ENCODE measurements at places on chromosomes 1 and 21. TPM values are rescaled to one million over a fixed set of nuclear protein-coding genes. Genes with fewer than 3 reads are reported as not detected.

PRAMEF20 gene
- total RNA-seq, result not detected

DNA sequence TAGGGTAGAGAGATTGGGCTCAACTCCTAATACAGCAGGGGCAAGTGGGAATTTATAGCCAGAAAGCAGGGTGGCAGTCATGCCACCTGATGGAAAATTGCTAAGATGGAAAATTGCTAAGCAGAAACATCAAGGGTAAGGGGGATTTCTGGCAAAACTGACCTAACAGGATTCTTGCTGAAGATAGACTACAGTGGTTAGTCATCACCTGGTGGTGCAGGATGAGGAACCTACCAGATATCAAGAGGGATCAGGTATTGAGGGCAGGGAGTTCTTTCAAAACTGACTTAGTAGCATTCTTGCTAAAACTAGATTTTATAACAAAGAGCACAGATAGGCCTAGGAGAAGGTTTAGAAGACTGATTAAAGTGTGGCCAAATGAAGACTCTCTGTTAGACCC, 292.9 kb downstream of the PLPP3 start:
- no peak for DNase-seq

CAMK2N1 gene
- 18.2 TPM for total RNA-seq

DISP3 gene
- 0.29 TPM for total RNA-seq

CD1C gene
- total RNA-seq, result not detected

IL10 gene
- total RNA-seq, result not detected

DNA sequence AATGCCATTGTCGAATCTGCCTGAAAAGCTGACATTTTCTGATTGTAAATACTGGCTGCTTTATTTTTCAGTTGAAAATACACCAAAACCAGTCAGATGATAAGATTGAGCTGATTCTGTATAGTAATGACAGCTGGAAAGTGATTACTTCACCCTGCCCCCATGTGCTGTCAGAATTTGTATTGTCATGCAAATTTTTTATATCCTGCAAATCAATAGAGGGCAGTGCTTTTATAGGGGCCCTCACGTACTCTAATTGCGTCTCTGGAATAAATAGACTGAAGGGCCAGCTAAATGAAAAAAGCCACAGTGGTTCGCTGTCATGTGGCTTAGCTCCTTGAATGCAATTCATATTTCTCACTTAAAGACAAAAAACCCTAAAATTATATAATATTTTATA, 208.6 kb downstream of the LHX8 start:
- no peak for DNase-seq

TNFSF18 gene
- not detected for total RNA-seq

DNA sequence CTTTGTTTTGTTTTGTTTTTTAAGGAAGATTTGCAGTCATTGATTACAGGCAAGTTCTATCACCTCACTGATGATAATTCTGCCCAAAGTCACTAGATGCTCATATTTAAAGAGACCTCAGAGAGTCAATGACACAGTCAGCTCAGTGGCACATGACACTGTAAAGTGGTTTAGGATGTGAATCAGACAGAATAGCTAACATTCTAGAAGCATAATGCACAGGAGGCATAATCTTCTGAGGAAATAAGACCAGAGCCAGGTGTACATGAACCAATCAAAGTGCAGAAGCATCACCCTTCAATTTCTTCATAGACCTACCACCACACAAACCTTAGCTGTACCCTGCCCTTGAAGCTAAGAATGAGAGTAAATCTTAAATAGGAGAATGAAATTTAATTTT, 268.5 kb downstream of the BRINP2 start:
- DNase-seq, result no peak

TNFRSF1B gene
- total RNA-seq, result 1.5 TPM

DNA sequence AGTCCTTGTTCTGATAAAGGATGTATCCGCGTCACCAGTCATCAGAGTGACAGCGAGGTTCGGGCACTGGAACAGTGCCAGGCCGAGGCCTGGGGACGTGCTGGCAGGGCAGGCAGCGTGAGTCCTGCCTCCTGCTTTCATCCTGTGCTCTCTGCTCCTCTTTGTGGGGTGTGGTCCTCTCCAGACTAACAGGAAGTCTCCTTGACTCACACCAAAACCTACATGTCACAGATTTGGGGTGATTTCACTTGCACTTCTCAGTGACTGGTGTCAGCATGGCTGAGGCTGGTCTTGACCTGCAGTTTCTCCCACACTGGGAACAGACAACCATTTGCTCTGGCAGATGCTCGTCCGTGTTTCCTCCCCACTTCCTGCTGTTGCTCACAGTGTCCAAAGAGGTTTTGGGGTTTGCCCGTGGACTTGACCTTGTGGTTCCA, 8.8 kb upstream of the NLRP3 start:
- no peak for DNase-seq

SLC35F3 gene
- total RNA-seq, result 2.2 TPM

GRCh38 chr1:51937112-51937511, 53.4 kb downstream of the RAB3B start:
- no peak for DNase-seq

- no peak for DNase-seq
Observed at GRCh38 chr1:38608202-38608864, 251.2 kb downstream of the RRAGC start.

DNA sequence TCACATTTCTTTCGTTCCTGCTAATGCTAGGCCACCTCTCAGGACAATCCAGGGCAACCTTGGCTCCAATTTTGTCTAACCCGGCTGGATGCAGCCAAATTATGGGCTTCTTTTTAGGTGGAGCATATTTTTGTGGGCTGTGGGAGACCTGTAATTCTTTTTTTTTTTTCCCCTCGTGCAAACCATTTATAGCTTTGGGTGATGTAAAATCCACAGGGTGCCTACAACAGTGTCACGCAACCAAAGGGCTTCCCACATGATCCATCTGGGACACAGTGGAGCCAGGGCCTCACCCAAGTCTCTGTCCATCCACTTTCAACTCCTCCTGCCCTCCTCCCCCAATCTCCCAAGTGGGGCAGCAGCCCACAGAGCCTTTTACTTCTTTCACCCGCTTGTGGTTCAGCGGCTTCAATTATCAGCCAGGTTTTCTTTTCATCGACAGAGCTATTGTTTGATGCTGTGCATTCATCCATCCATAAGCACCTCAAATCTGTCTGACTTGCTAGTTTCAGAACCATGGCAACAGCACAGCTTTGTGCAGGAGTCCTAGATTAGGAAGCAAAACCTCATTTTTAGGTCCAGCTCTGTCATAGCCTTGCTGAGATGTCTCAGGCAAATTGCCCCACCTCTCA, 10.0 kb upstream of the OVAAL start:
- DNase-seq, result no peak

GJB4 gene
- total RNA-seq, result 0.87 TPM

AADACL3 gene
- not detected for total RNA-seq

C4BPB gene
- not detected for total RNA-seq

CALML6 gene
- not detected for total RNA-seq

FCMR gene
- 0.65 TPM for total RNA-seq

DNA sequence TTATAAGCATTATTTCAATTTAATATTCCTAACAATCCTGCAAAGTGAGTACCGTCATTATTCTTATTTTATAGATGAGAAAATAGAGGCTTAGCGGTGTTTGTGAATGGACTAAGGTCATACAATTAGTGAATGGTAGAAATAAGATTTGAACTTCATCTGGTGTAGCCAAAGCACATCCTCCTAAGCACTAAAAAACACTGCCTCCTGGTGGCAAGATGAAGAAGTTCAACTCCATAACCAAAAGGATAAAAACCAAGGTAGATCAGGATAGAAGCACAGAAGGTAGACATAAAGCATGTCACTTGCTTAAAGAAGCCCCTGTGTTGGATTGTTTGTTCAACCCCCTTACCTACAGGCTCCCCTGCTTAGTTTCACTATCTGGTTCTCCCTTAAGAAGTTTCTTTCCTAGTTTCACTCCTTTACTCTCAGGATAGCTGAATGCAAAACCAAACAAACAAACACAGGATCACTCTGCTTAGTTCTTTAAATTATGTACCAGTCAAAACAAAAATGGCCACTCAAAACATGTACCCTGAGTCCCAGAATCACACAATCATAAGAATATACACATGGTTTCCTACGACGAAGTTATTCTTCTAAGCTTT, 12.7 kb upstream of the AIM2 start:
- no peak for DNase-seq

KDF1 gene
- total RNA-seq, result 10.0 TPM

DNA sequence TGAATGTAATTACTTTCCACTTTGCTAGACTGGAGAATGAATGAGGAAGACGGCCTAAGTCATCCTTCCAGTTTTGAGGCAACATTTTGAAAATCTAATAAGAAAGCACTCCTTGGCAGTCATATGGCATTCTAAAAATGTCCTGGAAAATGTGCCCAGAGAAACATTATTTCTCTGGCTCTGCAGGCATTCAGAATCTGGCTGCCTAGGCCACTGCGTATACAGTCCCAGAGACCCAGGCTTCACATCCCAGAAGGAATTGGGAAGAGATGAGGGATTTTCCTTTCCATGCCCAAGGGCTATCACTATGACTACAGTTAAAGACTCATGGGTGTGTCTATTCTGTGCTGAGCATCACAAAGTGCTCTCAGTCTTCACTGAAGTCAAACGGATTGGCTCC, 92.9 kb downstream of the BEND5 start:
- DNase-seq, result no peak

CD84 gene
- total RNA-seq, result not detected

DNA sequence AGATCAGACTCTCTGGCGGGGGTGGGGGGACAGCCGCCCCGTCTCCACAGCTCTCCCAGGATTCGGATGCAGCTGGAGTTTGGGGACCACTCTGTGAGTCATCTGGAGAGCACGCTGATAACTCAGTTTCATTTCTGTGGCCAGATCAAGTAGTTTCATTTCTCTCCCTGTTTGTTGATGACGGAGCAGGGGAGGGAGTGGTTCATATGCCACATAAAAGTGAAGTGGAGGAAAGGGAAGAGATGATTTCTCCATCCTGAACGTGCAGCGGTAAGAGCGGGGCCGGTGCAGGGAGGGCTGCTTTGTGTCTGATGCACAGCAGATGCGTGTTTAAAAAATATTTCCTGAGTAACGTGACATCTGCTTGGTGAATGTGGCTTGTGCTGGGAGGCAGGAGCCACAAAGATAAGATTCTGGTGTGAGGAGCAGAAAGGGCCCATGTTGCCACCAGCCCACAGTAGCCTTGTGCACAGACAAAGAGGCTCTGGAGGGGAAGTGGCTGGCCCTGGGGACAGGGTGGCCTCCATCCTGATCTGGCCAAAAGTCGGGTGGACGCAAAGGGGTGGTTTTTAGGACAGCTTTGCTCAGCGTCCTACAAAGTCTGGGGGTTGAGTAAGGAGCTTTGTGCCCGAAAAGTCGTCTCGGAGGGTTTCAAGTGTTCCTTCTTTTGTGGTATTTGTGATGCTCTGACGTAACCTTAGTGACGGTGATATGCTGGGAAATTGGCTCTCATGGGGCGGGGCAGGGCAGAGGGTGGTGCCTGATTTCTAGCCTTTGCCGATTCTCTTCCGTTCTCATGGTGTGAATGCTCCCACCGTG, at the start of gene MX2:
Gene MX2, plus strand, starts transcription at position 242 of the 819 bp plus-strand sequence. CDS start 14,880 bp downstream, outside the sequence.
- DNase-seq, result no peak

DNA sequence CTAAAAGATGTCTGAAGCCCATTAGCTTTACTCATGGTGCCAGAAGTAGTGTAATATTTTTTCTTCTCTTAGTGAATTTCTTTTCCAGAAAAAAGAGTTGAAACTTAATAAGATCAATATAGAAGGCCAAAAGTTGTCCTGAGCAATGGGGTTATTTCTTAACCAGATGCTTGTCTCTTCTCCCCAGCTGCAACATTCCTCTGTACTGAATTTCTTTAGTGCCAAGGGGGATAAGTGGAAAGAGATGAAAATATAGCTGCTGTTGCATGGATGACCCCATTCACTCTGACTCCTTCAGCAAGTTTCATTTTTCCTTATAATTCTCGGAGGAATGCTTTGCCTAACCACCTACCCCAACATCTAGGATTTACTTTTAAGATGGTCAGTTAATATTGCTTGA, 675.0 kb downstream of the USP25 start:
- DNase-seq, result no peak

DNA sequence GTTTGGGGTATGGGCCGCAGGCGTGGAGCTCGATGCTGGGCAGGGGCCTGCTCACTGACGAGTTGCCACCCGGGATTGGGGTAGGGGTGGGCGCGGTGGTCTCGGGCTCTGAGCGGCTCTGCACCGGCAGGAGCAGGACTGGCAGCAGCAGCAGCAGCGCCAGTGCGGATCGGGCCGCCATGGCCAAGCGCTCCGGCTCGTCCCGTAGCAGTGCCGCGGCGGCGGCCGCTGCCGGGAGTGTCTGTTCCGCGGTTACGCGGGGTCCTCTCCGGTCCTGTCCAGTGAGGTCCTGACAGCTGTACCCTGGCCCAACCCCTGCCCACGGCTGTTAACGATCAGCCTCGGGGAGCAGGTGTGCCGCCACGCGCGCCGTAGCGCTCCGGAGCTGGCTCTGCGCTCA, 26.5 kb downstream of the ADARB1 start:
- DNase-seq, result no peak

GRCh38 chr1:42431514-42431913, 24.3 kb downstream of the ZMYND12 start:
- DNase-seq, result no peak

DNA sequence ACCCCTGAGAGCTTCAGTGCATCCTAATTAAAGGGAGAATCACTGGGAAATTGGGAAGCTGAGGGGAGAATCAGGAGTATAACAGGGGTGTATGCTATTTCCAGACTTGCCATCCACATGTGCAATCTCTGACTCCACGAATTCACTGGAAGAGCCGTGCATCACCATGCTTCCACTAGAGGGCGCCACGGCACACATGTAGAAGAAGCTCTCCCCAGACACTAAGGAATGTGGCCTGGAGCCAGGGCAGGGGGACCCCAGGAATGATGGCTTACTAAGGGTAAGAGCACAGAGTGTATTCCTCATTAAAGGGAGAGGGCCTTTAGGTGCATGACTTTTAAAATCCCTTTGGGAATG, 81.5 kb downstream of the ABCA4 start:
- DNase-seq, result no peak

GRCh38 chr1:224743608-224744164, 127.6 kb downstream of the CNIH3 start:
- no peak for DNase-seq

DNA sequence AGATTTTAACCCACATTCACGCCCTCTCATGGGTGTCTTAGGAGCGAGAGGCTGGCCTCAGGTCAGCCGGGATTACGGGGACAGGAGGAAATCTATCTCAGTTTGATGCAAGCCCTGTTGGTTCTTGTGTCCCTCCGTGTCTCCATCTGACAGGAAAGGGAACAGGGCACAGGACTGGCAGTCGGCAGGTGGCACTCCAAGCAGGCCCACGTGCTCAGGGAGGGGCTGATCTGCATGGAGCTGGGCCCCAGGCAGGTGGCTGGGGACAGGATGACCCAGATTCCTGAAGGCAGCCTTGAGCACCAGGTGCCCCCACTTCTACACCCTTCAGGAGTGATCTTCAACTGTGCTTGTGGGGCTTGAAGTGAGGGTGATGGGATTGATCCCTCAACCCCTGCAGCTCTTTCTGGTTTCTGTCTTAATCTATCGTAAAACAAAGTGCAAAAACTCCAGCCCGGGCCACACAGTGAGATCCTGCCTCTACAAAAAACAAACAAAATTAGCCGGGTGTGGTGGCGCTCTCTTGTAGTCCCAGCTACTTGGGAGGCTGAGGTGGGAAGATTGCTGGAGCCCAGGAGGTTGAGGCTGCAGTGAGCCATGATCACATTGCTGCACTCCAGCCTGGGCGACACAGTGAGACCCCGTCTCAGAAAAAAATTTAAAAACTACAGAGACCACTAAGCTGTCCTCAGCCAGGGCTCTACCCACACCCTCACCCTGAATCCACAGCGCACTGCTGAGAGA, 8.3 kb downstream of the PLEKHG5 start:
- DNase-seq, result no peak

- no peak for DNase-seq
Observed at GRCh38 chr1:15704526-15705183, 20.5 kb downstream of the PLEKHM2 start.

Data from epithelial cell of proximal tubule (primary cell).